Activated naive CD8-positive, alpha-beta T cell treated with anti-CD3 and anti-CD28 coated beads, Interleukin-2, amount 50 U/mL, for 24 hours (primary cell): ENCODE measurements at places on chromosomes 3 and 15.

GRCh38 chr15:73518180-73518862 is 75.4 kb downstream of the REC114 start:
- no peak for DNase-seq

- no peak for DNase-seq
Measured at GRCh38 chr3:83740504-83740903, 1218.3 kb upstream of the CADM2 start.

- DNase-seq, result no peak
Measured at GRCh38 chr3:147049821-147050220, 356.5 kb downstream of the ZIC4 start.

- no peak for DNase-seq
Measured at GRCh38 chr3:58698246-58698645, 31.7 kb upstream of the FAM3D start.

GRCh38 chr3:52195823-52196331 is 2.1 kb upstream of the ALAS1 start:
- DNase-seq, result no peak

- no peak for DNase-seq
Measured at GRCh38 chr3:196003611-196004010, 78.3 kb downstream of the TFRC start.

GRCh38 chr3:95437409-95437808 is 1374.5 kb downstream of the NSUN3 start:
- no peak for DNase-seq

DNA sequence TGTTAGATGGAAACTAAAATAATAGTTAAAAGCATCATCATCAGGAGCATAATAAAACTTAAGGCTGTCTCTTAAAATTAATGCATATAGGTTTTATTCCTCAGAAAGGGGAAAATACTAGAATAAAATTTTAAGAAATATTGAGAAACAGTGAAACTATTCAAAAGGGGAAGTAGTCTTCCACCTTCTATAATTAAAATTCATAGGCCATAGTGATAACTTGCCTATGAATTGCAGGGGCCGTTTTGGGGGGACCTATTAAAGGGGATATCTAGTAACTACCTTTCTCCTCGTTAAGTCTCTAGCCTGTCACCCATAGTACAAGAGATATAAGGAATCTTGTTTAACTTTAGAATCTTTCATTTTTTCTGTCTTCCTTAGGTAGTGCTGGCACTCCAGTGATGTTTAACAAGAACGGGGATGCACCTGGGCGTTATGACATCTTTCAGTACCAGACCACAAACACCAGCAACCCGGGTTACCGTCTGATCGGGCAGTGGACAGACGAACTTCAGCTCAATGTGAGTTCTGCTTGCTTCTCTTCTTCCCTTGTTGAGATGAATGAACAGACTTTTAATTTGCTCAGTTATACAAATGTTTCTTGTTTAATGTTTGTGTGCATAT is 600.4 kb downstream of the GRM7 start:
- no peak for DNase-seq

GRCh38 chr15:27017168-27017809 is 46.3 kb downstream of the GABRG3 start:
- peak; percentile 12 for DNase-seq

DNA sequence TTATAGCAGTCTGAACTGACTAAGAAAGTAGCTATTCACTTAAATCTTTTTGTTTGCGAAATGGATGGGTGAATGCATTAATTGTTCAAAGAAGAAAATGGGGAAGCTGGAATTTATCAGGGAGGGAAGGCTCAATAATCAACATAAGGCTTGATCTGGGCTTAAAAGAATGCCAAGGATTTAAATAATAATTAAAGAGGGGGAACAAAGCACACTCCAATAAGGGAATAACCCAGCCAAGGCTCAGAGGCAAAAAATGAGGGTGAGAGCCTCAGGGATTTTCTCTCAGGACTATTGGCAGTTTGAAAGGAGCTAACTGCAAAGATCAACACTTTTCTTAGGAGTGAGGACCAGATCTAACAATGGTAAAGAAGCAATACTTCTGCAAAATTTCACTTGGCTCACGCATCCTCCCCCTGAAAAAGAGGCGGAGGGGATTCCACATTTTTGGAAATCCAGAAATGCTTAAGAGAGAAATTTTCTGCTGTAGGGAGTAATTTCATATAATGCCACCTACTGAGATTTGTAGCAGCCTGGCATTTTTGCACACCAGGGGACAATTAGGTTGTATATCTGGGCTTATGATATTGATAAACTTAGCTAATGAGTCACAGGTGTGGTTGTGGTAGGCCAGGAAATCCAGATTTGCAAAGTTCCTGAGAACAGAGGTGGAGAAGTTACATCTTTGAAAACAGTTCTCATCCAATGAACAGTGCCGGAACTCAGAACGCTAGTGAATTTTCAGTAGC is 405.1 kb downstream of the TUSC7 start:
- no peak for DNase-seq

GRCh38 chr15:73633991-73634495 is 854 bp upstream of the NPTN start:
- no peak for DNase-seq

DNA sequence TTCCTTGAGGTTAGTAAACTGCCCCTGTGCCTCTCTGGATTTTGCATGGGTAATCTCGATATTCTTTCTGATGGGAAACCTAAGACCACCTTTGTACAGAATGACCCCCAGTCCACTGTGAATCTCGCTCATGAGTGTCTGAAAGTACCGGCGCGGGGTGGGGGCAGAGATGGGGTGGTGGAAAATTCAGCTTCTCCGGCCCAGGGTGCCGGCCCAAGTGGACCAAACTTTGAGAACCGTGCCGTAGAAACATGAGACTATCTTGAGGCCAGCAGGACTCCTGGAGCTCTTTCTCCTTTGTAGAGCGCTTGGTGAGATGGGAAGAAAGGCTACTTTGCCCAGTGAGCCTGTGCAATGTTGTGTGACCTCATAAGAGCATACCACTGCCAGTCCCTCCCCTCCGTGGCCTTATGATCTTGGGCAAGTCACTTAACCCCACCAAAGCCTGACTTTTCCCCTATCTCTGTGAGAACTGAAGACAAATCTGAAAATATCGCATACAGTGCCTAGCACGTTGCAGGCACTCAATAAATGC is 40.4 kb upstream of the VEPH1 start:
- DNase-seq, result no peak

- DNase-seq, result no peak
Measured at GRCh38 chr3:40801284-40801741, 276.6 kb downstream of the ZNF621 start.

- no peak for DNase-seq
Measured at GRCh38 chr15:66649235-66649984, 52.6 kb upstream of the SMAD6 start.

- no peak for DNase-seq
Measured at GRCh38 chr3:147756476-147756875, 347.3 kb downstream of the ZIC1 start.

GRCh38 chr3:4222574-4223175 is 80.5 kb upstream of the SETMAR start:
- no peak for DNase-seq

- DNase-seq, result no peak
Measured at GRCh38 chr15:78239811-78240210, 5.4 kb upstream of the ACSBG1 start.

- no peak for DNase-seq
Measured at GRCh38 chr3:194271460-194272035, 79.6 kb downstream of the CPN2 start.

DNA sequence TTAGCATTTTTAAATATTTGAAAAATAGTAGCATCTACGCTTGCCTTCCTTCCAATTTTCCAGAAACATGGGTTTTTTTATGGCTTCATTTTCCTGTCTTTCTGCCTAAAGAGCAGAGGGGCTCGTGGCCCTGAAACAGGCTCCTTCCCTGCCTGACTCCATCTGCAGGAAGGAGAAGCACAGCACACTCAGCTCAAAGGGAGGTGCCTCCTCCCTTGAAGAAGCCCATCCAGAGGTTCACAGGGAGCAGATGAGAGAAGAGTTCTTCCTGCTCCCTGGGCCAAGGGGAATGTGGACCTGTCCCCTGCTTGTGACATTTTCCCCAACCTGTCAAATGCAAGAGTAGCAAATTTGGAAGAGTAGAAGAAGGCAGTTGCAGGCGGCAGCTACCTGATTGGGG is 55.8 kb downstream of the BBX start:
- no peak for DNase-seq

- no peak for DNase-seq
Measured at GRCh38 chr15:50830477-50831354, 65.2 kb upstream of the SPPL2A start.

- DNase-seq, result no peak
Measured at GRCh38 chr15:64950888-64951287, 38.8 kb downstream of the SPG21 start.

DNA sequence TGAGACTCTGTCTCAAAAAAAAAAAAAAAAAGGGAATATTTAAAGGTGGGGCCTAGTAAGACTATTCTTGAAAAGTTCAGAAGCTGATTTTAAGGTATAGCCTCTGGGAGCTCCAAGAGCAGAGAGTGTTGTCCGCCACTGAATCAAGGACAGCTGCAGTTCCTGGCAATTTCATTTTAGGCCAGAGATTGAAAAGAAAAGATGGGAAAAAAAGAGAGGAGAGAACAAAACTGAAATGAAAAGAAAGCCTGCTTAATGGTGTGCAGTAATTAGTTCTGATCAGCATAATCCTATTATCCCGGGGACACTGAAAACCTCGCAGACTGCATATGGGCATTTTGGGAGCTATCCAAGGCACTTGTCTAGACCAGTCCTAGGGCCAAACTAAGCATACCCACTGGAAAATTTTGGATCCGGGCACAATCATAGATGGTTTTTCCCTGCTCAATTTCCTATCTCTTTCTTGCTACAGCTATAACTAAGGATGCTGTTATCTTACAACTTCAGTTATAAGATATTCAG is 43.2 kb downstream of the EHHADH start:
- DNase-seq, result no peak

GRCh38 chr3:45583021-45583851 is 11.3 kb upstream of the LIMD1 start:
- DNase-seq, result no peak

DNA sequence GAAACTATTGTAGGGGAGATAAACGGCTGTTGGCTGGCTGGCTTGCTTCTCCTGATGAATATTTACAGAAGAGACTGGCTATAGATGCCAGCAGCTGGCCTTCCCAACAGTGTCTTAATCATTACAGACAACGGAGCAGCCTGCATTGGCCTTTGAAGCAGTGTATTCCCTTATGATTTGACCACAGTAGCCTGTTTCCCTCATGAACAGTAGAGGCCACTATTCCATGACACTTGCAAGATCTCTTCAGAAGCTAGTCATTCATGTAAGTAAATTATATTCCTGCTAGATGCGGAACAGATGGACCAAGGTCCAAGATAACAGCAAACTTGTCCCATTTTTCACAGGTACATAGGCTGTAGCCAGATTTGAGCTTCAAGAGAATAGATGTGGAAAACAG is 47.3 kb downstream of the TMCO5A start:
- DNase-seq, result no peak

- no peak for DNase-seq
Measured at GRCh38 chr3:135911110-135911509, 54.4 kb upstream of the PPP2R3A start.

DNA sequence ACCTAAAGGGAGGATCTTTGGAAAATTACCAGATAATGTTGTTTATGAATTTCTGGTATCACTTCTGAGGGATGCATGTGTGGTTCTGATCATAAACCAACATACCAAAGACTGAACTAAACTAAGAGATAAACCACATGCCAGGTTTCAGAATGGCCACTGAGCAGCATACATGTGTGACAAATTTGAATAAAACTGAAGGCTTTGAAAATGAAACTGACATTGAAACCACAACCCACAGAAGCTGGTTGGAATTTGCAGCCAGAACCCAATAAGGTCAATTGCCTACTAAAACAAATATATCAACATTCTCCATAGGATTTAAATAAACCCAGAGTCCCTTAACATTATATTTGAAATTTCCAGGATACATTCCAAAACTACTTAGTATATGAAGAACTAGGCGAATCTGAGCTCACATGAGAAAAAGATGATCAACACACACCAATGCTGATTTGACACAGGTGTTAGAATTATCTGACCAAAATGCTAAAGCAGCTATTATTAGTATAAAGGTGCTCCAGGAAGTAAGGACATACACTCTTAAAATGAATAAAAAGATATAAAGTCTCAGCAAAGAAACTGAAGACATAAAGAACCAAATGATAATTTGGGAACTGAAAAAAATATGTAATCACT is 125.0 kb downstream of the ZNF280D start:
- DNase-seq, result no peak
